Esophagus squamous epithelium (tissue), 5 donors: ENCODE measurements at places on chromosomes 4 and X. TPM values are rescaled to one million over a fixed set of nuclear protein-coding genes. Genes with fewer than 3 reads are reported as not detected.

The F8 gene
- total RNA-seq = 5.8 TPM

The KLB gene
- not detected for total RNA-seq

The PLS3 gene
- 196 TPM for total RNA-seq

The ADD1 gene
- total RNA-seq = 98.3 TPM

The DCHS2 gene
- 1.5 TPM for total RNA-seq

The TLR10 gene
- total RNA-seq = 0.38 TPM

The HSFX3 gene
- total RNA-seq = not detected

The THAP6 gene
- total RNA-seq = 6.3 TPM

The CYSLTR1 gene
- 0.26 TPM for total RNA-seq

The GATA1 gene
- total RNA-seq = not detected

GRCh38 chr4:118905566-118905965 is 16.9 kb downstream of the SYNPO2 start:
- no peak overlapping the region for H3K4me3 ChIP-seq
- no peak for DNase-seq
- H3K36me3 ChIP-seq = no peaks in the 10 kb centered on the region
- no peaks in the 10 kb centered on the region for H3K4me1 ChIP-seq
- no peaks in the 10 kb centered on the region for H3K27me3 ChIP-seq
- H3K27ac ChIP-seq = peak overlapping the region; percentile 80

DNA sequence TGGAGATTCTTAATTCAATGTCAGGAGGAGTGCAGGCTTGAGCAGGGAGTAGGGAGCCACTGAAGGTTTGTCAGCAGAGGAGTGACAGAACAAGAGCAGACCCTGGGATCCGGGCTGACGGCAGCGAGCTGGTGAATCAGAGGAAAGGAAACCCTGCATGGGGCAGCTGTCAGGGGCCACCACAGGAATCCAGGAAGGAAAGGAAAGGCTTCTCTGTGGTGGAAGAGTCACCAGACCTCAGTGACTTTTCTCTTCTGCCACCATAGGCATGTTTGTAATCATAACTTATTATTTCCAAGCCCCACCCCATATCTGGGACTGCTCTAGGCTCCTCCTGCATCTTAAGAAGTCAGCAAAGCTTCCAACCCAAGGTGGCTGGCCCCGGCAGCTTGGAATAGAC is 150.9 kb downstream of the BCOR start:
- no peaks in the 10 kb centered on the region for H3K27me3 ChIP-seq
- H3K4me1 ChIP-seq = no peaks in the 10 kb centered on the region
- H3K4me3 ChIP-seq = no peak overlapping the region

GRCh38 chr4:1549638-1550035 is 134.5 kb downstream of the FAM53A start:
- peaks cover 7% of the 10 kb centered on the region for H3K4me1 ChIP-seq
- DNase-seq = no peak
- no peaks in the 10 kb centered on the region for H3K36me3 ChIP-seq
- no peaks in the 10 kb centered on the region for H3K27me3 ChIP-seq

DNA sequence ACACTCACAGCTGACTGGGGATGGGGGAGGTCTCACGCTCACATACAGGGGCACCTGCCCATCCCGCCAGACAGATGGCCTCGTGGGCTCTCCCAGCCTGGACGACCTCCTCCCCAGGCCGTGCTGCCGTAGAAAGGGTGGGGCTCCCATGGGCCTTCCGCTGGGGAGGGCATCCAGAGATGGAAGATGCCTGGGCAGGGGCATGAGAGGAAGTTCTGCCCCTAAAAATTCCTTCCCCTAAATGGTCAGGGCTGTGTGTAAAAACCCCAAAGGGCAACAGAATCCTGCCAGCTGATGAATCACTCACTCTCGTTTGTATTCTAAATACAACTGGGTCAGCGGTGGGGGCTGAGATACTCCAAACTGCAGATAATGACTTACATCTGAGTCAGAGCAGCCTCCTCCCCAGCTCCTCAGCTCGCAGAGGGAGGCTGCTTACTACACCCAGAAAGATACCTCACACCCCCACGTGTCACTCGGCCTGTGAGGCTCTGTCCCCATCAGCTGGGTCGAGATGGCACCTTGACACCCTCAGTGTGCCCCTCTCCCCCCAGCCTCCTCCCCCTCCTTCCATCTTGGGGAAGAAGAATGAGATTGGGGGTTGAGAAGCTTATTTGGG is 10.1 kb downstream of the WDR1 start:
- H3K4me1 ChIP-seq = peaks cover 85% of the 10 kb centered on the region
- no peak overlapping the region for H3K4me3 ChIP-seq
- peaks cover 5% of the 10 kb centered on the region for H3K36me3 ChIP-seq
- peak overlapping the region; percentile 89 for H3K27ac ChIP-seq

- no peak overlapping the region for H3K4me3 ChIP-seq
- DNase-seq = no peak
- H3K36me3 ChIP-seq = no peaks in the 10 kb centered on the region
- H3K27ac ChIP-seq = no peak overlapping the region
These were observed 109.4 kb downstream of the ZNF518B start for GRCh38 chr4:10347815-10348214.

GRCh38 chr4:113692809-113693411 is 68.6 kb downstream of the CAMK2D start:
- no peaks in the 10 kb centered on the region for H3K4me1 ChIP-seq
- H3K27ac ChIP-seq = no peak overlapping the region
- no peaks in the 10 kb centered on the region for H3K27me3 ChIP-seq
- H3K36me3 ChIP-seq = no peaks in the 10 kb centered on the region

- H3K27ac ChIP-seq = peak within 1 kb of the TSS; percentile 94
- no peaks in the 10 kb centered on the region for H3K36me3 ChIP-seq
- peaks cover 4% of the 10 kb centered on the region for H3K4me1 ChIP-seq
- H3K4me3 ChIP-seq = peak within 1 kb of the TSS; percentile 68
- H3K27me3 ChIP-seq = no peaks in the 10 kb centered on the region
- DNase-seq = peak; percentile 43
These were observed at the start of gene AREG for GRCh38 chr4:74444891-74445642. Gene AREG, plus strand, starts transcription at chr4:74445136. Its CDS starts 210 bp downstream, at chr4:74445346.

DNA sequence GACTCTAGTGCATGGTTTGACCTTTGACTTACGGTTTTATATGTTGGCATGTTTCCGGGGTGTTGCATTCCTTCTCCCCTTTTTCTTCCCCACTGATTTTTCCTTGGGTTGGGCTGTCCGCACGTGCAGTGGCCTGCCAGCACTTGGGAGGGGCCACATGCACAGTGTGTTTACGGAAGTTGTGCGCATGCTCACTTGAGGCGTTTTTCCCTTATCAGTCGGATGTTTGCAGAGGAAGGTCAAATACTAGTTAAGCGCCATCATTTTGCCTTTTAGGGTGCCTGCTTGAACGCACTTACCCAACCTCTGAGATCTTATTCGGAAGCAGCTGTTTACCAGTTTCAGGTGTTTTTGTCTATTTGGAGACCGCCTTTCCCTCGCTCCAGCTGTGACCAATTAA is 653.9 kb upstream of the AADAT start:
- no peak overlapping the region for H3K4me3 ChIP-seq
- H3K27ac ChIP-seq = no peak overlapping the region
- no peak for DNase-seq
- H3K27me3 ChIP-seq = no peaks in the 10 kb centered on the region
- H3K36me3 ChIP-seq = no peaks in the 10 kb centered on the region

DNA sequence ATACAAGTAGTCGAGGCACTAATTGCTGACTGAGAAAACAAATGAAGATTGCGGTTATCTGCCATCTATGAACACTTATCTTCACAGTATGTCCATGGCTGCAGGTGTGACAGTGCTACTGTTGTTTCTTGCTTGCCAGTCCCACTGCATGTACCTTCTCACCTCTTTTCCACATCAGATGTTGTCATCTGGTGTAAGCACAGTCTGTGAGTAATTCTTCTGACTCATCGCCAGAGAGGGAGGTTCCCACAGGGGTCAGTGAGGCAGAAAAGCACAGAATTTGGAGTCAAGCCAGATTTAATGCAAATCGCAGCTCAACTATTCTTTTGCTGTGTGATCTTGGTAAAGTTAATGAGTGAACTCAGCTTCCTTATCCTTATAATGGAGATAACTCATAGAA is 144.4 kb downstream of the GLRA2 start:
- no peak overlapping the region for H3K27ac ChIP-seq
- H3K36me3 ChIP-seq = no peaks in the 10 kb centered on the region
- H3K4me3 ChIP-seq = no peak overlapping the region
- no peak for DNase-seq
- no peaks in the 10 kb centered on the region for H3K4me1 ChIP-seq

- H3K4me1 ChIP-seq = no peaks in the 10 kb centered on the region
- H3K36me3 ChIP-seq = no peaks in the 10 kb centered on the region
- no peaks in the 10 kb centered on the region for H3K27me3 ChIP-seq
- H3K27ac ChIP-seq = no peak overlapping the region
These were observed 99.7 kb upstream of the ENPP6 start for GRCh38 chr4:184317234-184317918.

- H3K27me3 ChIP-seq = no peaks in the 10 kb centered on the region
- H3K4me1 ChIP-seq = peaks cover 4% of the 10 kb centered on the region
- H3K36me3 ChIP-seq = no peaks in the 10 kb centered on the region
- no peak for DNase-seq
These were observed at the start of gene FAM47E for GRCh38 chr4:76251441-76252270. Gene FAM47E, plus strand, starts transcription at chr4:76251721. Its CDS starts 26 bp downstream, at chr4:76251747.

DNA sequence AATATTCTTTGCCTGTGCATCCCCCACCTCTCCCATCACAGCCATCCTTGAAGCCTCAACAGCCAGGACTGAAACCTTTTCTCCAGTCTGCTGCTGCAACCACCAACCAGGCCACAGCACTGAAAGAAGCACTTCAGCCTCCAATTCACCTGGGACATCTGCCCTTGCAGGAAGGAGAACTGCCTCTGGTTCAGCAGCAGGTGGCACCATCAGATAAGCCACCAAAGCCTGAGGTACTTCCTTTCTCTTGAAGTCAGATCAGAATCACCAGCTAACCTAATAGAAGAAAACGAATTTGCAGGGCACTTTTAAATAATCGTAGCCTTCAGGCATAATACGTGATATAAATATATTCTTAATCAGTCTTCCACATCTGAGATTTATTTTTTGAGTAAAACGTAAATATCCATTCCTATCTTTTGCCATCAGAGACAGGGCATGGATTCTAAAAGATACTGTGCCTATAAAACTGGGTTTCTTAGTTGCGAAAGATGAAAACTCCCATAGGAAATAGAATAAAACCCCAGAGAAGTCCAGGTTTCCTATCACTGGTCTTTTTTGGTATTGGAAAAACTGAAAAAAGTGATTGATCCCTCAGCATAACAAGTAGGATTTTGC is 9.5 kb downstream of the AMBN start:
- no peaks in the 10 kb centered on the region for H3K27me3 ChIP-seq
- no peaks in the 10 kb centered on the region for H3K36me3 ChIP-seq
- no peak overlapping the region for H3K4me3 ChIP-seq
- DNase-seq = no peak

DNA sequence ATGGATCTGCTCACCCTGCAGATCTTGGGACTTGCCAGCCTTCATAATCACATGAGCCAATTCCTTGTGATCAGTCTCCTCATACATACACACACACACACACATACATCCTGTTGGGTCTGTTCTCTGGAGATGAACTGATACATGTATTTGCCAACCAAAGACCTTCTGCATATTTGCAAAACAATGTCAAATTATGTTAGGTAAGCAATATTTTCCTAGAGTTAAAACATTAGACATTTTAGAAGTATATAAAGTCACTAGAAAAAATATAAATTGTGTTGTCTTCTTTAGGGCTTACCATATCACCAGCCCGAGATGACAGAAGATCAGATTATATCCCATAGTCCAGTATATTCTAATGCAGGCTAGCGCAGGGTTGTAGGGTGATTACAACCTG is 156.0 kb downstream of the DCHS2 start:
- peaks cover 8% of the 10 kb centered on the region for H3K4me1 ChIP-seq
- no peak for DNase-seq
- no peak overlapping the region for H3K4me3 ChIP-seq
- H3K27ac ChIP-seq = no peak overlapping the region
- H3K36me3 ChIP-seq = no peaks in the 10 kb centered on the region

- DNase-seq = no peak
- no peaks in the 10 kb centered on the region for H3K27me3 ChIP-seq
- H3K27ac ChIP-seq = no peak overlapping the region
- no peaks in the 10 kb centered on the region for H3K4me1 ChIP-seq
These were observed 43.1 kb upstream of the LSM6 start for GRCh38 chr4:146132445-146132844.

DNA sequence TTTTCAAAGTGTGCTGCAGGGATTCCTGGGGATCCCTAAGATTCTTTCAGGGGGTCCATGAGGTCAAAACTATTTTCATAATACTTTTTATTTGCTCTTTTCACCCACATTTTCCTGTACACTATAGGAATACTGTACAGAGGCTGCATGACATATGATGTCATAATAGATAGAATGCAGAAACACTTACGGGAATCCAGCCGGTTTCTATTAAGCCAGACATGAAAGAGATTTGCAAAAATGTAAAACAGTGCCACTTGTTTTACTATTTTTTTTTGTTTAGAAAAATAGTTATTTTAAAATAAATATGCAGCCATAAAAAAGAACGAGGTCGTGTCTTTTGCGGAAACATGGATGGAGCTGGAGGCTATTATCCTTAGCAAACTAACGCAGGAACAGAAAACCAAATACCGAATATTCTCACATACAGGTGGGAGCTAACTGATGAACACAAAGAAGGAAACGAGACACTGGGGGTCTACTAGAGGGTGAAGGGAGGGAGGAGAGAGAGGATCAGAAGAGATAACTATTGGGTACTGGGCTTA is 5.0 kb downstream of the ZFX start:
- no peaks in the 10 kb centered on the region for H3K36me3 ChIP-seq
- DNase-seq = no peak
- H3K27me3 ChIP-seq = no peaks in the 10 kb centered on the region
- H3K4me3 ChIP-seq = no peak overlapping the region
- peaks cover 37% of the 10 kb centered on the region for H3K4me1 ChIP-seq
- no peak overlapping the region for H3K27ac ChIP-seq

DNA sequence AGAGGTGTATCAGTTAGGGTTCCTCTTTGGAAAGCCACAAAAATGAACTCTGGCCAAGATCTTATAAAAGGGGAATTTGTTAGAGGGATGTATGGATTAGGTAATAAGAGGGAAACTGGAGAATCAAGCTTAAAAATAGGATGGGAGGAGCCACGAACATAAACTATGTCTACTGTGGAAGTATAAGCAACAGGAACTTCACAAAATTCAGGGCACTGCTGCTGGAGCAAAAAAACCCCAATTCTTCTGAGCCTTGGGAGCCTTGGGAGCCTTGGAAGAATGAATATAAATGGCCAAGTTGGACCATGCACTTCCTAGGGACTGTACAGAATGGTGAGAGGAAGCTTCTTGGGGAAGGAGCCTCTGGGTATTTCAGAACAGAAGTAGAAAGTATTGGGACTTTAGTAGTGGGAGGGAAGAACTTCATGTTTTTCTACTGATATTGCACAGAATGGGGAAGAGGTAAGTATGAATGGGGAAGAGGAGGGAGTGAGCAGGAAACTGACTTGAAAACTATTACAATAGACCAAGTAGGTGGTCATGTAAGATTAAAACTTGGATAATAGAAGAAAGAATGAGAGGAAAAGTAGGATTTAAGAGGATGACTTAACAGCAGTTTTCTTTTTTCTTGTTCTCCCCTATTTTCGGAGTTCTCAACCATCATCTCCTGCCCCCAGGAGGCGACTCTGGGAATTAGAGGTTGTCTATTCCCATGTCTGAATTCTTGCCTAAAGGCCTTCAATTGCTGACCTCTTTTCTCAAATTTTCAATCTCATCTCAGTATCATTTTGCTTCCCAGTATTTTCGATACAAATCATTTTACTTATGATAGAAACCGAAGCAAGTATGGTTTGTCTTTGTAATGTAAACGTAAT is 44.4 kb upstream of the TAPT1 start:
- H3K4me1 ChIP-seq = no peaks in the 10 kb centered on the region
- no peaks in the 10 kb centered on the region for H3K27me3 ChIP-seq
- H3K4me3 ChIP-seq = no peak overlapping the region
- no peak for DNase-seq

GRCh38 chr4:175282407-175282806 is 364.2 kb downstream of the ADAM29 start:
- H3K27me3 ChIP-seq = no peaks in the 10 kb centered on the region
- no peaks in the 10 kb centered on the region for H3K36me3 ChIP-seq
- no peak overlapping the region for H3K27ac ChIP-seq
- no peaks in the 10 kb centered on the region for H3K4me1 ChIP-seq
- DNase-seq = no peak
